ENCODE measurements at places on chromosomes 11 and 22.

DNA sequence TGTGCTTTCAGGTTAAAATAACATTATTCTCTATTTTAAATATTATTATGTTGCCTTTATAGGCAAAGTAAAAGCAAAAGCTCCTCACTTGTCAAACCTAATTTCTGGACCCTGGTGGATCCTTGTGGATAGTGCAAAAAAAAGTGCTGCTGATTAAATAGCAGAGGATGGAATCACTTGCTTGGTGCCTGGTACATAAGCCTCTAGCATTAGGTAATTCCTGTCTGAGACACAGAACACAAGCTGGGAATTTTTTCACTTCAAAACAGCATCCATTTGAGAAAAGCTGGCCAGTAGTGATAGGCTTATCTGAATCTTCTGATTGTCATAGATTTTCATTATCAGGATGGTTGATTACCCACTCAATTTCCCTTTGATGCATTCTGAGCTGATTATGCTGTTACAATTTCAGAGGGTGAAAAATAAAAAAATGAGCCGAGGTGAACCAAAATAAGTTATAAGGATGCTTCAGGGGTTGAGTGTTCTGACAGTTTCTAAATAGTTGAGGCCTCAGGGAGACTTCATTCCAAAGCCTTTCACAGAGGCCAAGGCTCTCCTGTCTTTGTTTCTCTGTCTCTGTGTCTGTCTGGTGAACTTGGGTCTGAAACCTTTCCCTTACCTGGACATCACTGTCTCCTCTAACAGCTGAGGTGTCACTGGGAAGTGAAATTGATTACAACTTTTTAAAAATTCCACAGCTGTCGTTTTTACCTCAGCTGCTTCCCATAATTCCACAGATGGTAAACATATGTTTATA, 242.9 kb downstream of the NELL1 start:
- DNase-seq: no peak

DNA sequence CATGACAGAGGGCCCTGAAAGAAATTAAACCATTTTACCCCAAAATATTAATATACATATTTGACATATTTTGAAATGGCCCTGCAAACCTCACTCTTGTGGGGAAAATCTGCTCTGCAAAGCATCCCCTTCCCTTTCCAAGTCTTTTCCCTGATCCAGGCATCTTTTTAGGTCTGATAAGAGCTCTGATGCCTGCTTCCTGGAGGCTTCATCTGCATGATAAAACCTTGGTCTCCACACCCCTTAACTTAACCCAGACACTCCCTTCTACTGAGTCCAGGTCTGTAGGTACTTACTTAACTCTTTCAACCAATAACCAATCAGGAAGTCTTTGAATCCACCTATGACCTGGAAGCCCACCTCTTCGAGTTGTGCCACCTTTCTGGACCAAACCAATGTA, 1.8 kb upstream of the LGALS12 start:
- DNase-seq: no peak

DNA sequence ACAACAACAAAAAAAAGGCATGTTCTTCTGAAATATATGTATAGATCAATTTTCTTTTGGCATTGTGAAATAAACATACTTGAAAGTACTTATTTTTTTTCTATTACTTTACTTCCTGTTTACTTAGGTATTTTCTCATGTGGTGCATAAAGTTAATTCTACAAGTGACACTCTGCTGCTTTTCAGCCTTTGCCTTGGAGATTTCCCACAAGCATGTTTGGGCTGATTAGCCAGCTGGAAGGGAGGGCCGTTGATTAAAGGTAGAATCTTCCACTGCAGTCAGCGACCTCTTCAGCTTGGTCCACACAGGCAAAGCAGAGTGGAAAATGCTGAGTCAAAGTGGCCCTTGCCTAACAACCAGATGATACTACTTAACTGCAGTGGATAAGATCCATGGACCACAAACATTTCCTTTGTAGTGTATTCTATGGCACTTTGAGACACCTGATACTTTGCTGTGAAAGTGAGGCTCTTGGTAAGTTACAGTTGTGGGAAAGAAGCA, 176.0 kb downstream of the ARHGAP42 start:
- no peak for DNase-seq

DNA sequence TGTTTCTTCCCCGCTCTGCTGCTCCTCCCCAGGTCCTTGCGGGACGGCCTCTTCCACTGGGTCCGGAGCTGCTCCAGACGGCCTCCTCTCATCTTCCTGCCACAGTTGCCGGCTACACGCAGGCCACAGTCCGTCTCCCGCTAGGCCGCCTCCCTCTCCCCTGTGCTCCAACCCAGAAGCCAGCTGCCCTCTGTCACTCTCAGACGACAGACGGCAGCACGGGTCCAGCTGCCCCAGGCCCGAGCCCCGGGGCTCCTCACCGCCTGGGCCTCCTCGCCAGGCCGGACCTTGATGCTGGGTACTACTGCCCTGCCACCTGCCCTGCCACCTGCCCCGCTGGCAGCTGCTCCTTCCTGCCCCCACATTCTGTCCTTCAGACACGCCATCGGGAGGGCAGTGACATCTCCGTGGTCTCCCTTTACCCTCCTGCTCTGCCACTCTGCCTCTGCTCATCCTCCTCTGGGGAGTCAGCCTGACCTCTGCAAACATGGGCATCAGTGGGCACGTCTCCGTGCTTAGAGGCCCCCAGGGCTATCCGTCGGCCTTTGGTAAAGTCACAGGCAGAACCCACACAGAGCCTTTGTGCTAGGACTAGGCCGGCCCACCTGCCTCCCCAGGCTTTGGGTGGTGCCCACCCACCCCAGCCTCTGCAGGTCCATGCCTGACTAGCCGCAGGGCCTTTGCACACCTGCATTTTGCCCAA, 43.1 kb upstream of the TH start:
- DNase-seq: no peak

GRCh38 chr11:2199466-2200341, 28.1 kb upstream of the TH start:
- no peak for DNase-seq
